A673 (cell line): ENCODE measurements at places on chromosomes 1 and 21.

DNA sequence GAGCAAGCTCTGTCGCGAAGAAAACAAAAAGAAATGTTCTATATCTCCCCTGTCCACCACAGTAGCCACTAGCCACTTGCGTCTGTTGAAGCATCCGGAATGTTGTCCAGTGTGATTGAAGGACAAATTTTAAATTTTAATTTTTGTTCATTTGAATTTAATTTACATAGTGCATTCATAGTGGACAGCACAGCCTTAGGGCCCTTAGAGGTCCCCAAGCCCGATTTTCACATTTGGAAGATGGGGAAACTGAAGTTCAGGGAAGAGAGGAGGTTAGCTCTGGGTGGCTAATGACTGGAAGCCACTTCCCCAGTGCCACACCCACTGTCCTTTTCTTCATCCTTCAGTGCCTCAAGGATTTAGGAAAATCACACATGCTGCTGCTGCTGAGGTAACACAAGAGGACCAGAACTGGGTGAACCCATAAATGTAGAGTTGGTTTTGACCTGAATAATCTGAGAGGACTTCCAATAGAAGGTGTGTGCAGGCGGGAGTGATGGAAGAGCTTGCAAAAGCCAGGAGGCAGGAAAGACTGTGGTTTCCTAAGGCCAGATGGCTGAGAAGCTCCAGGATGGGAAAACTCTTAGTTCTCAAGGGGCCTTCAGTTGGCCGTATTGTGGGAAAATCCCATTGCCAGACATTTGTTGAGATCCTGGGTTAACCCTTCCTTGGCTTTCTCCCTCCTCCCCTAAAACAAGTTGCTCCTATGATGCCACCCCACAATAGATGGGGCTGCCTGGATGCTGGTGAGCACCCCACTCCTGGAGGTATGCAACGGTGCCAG is 49.5 kb downstream of the TRIM11 start:
- H3K36me3 ChIP-seq, result no peaks in the 10 kb centered on the region
- no peaks in the 10 kb centered on the region for H3K27me3 ChIP-seq
- H3K4me1 ChIP-seq, result no peaks in the 10 kb centered on the region
- no peak overlapping the region for H3K27ac ChIP-seq
- no peak for DNase-seq

- H3K36me3 ChIP-seq, result no peaks in the 10 kb centered on the region
- H3K4me1 ChIP-seq, result peaks cover 5% of the 10 kb centered on the region
- H3K27ac ChIP-seq, result no peak overlapping the region
- H3K27me3 ChIP-seq, result no peaks in the 10 kb centered on the region
- no peak overlapping the region for H3K4me3 ChIP-seq
These were observed 310.9 kb downstream of the NTNG1 start for GRCh38 chr1:107451715-107452114.

DNA sequence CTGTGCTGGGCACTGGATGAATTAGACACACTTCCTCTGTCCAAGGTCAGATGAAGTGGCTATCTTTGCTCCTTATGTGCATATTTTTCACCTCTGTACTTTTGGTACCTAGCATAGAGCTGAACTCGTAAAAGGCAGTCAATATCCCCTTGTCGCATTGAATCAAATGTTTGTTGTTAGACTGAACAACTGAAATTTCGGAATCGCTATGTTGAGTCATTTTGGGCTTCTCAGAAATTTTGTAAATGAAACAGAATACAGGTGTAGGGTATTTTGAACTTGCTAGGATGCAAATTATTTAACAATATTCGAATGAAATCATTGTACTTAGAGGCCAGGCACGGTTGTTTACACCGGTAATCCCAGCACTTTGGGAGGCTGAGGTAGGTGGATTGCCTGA is 48.0 kb downstream of the PDE4B start:
- H3K27ac ChIP-seq, result no peak overlapping the region
- no peak for DNase-seq
- H3K4me3 ChIP-seq, result no peak overlapping the region
- no peaks in the 10 kb centered on the region for H3K27me3 ChIP-seq

DNA sequence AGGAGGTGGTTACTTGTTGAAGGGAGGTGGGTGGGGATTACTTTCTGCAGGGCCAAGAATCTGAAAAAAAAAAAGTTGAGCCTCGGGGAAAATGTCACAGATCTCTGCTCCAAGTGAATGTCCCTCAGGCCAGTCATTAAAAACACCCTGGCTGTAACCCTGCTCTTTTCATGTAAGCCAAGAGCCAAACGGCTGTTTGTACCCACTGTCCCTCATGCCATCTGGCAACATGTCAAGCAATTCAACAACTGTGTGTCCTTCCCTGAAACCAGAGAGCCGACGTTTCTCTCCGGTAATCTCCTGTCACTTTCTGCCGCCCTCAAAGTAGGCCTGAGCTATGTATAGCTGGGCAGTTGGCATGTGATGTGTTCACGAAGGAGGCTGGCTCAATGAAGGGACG is 14.7 kb downstream of the CASQ2 start:
- peaks cover 5% of the 10 kb centered on the region for H3K27me3 ChIP-seq
- H3K36me3 ChIP-seq, result no peaks in the 10 kb centered on the region
- H3K4me1 ChIP-seq, result no peaks in the 10 kb centered on the region
- no peak overlapping the region for H3K4me3 ChIP-seq

- peak; percentile 94 for DNase-seq
- H3K4me1 ChIP-seq, result peaks cover 54% of the 10 kb centered on the region
- H3K36me3 ChIP-seq, result no peaks in the 10 kb centered on the region
- no peaks in the 10 kb centered on the region for H3K27me3 ChIP-seq
These were observed 471.7 kb upstream of the VAMP3 start for GRCh38 chr1:7299329-7299799.

GRCh38 chr1:228085287-228085951 is 2.9 kb downstream of the ARF1 start:
- no peaks in the 10 kb centered on the region for H3K27me3 ChIP-seq
- H3K4me1 ChIP-seq, result peaks cover 25% of the 10 kb centered on the region
- peaks cover 14% of the 10 kb centered on the region for H3K36me3 ChIP-seq
- no peak overlapping the region for H3K4me3 ChIP-seq

GRCh38 chr1:15124362-15125100 is 29.0 kb upstream of the TMEM51 start:
- no peaks in the 10 kb centered on the region for H3K36me3 ChIP-seq
- no peak overlapping the region for H3K4me3 ChIP-seq
- H3K4me1 ChIP-seq, result no peaks in the 10 kb centered on the region
- H3K27ac ChIP-seq, result no peak overlapping the region
- DNase-seq, result no peak

GRCh38 chr1:92968138-92969032 is 7.1 kb upstream of the DIPK1A start:
- peak; percentile 45 for DNase-seq
- H3K4me3 ChIP-seq, result no peak overlapping the region
- H3K27ac ChIP-seq, result no peak overlapping the region
- H3K4me1 ChIP-seq, result peaks cover 15% of the 10 kb centered on the region

GRCh38 chr1:119947468-119947867 is 51.2 kb upstream of the ADAM30 start:
- H3K27me3 ChIP-seq, result no peaks in the 10 kb centered on the region
- no peak overlapping the region for H3K27ac ChIP-seq
- no peak for DNase-seq
- H3K36me3 ChIP-seq, result peaks cover 16% of the 10 kb centered on the region
- H3K4me1 ChIP-seq, result no peaks in the 10 kb centered on the region
- H3K4me3 ChIP-seq, result no peak overlapping the region

- no peak overlapping the region for H3K4me3 ChIP-seq
- no peaks in the 10 kb centered on the region for H3K27me3 ChIP-seq
- no peak for DNase-seq
- no peaks in the 10 kb centered on the region for H3K4me1 ChIP-seq
- H3K27ac ChIP-seq, result no peak overlapping the region
These were observed 34.9 kb downstream of the SSBP3 start for GRCh38 chr1:54371038-54371941.

DNA sequence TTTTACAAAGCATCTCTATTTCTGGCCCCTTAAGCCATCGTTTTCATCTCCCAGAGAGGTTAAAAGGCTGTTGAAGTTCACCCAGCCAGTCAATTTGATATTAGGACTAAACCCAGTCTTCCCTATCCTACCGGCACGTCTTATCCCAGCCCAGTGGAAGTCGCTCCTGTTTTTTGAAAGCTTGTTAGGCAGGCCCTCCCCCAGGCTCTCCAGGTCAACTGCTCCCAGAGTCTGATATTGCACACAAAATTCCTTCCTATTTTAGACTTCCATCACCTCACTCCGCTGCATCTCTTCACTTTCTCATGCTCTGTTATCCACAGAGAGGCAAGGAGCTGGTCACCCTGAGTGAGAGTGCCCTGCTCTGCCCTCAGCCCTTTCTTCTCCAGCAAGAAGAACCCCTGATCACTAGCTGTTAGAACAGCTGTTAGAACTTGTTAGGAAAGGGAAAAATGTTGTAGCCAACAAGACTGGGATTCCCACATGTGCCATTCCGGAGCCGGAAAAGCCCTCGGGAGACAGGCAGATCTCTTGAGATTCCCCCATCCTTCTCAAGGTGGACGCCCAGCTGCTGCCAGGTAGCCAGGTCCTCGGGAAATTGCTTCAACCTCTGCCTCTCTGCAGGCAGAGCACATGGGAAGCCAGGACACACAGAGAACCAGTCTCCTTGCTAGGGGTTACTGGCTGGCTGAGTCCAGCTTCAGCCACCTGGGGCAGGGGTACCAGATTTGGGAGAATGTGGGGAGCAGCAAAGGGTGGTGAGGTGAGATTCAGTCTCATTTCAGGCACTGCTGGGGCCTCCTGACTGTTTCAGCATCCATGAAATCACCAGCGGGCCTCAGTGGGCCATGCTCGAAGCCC is 25.7 kb downstream of the PLXNA2 start:
- H3K4me3 ChIP-seq, result no peak overlapping the region
- no peak overlapping the region for H3K27ac ChIP-seq
- H3K27me3 ChIP-seq, result peaks cover 18% of the 10 kb centered on the region
- H3K36me3 ChIP-seq, result no peaks in the 10 kb centered on the region
- no peaks in the 10 kb centered on the region for H3K4me1 ChIP-seq
- DNase-seq, result no peak

- no peak for DNase-seq
- no peaks in the 10 kb centered on the region for H3K36me3 ChIP-seq
- H3K27ac ChIP-seq, result no peak overlapping the region
- H3K4me3 ChIP-seq, result no peak overlapping the region
- no peaks in the 10 kb centered on the region for H3K4me1 ChIP-seq
- H3K27me3 ChIP-seq, result no peaks in the 10 kb centered on the region
These were observed 40.6 kb upstream of the MAP10 start for GRCh38 chr1:232764458-232765251.

- H3K36me3 ChIP-seq, result peaks cover 6% of the 10 kb centered on the region
- peaks cover 34% of the 10 kb centered on the region for H3K4me1 ChIP-seq
These were observed 44.4 kb downstream of the PTPN14 start for GRCh38 chr1:214506972-214507431.

DNA sequence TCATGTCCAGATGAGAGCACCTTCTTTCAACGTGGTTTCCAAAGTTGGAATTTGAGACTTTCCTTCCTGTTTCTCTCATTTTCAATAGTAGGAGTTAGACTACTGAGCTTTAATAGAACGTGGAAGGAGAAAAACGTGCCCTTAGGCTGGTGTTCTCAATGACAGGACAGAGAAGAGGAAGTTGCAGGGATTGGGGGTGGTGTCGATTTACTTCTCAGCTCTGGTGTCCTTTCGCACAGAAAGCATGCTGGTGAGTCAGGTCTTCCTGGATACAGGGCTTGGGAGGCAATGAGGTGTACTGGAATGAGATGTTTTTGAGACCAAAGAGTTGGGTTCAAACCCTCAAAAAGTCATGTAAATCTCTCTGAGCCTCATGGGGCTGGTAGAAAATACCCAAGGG is 67.1 kb downstream of the HIVEP3 start:
- no peak overlapping the region for H3K4me3 ChIP-seq
- no peak for DNase-seq
- no peaks in the 10 kb centered on the region for H3K36me3 ChIP-seq

DNA sequence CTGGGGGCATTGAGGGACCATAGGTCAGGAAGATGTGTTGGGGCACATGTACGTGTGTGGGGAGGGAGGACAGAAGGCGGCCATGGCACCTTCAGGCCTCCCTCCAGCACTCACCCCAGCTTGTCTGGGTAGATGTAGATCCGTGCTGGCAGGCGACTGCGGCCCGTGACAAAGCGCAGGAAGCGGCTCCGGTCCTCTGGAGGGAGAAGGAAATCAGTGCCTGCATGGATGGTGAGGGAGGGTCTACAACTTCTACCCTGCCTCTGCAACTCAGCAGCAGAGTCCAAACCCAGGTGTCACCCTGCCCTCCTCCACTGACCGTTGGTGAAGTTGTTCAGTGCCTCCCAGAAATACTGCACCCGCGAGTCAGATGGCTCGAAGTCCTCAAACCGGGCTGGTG is 7.4 kb downstream of the HECTD3 start:
- H3K36me3 ChIP-seq, result peaks cover 9% of the 10 kb centered on the region
- no peak overlapping the region for H3K27ac ChIP-seq
- H3K27me3 ChIP-seq, result no peaks in the 10 kb centered on the region

DNA sequence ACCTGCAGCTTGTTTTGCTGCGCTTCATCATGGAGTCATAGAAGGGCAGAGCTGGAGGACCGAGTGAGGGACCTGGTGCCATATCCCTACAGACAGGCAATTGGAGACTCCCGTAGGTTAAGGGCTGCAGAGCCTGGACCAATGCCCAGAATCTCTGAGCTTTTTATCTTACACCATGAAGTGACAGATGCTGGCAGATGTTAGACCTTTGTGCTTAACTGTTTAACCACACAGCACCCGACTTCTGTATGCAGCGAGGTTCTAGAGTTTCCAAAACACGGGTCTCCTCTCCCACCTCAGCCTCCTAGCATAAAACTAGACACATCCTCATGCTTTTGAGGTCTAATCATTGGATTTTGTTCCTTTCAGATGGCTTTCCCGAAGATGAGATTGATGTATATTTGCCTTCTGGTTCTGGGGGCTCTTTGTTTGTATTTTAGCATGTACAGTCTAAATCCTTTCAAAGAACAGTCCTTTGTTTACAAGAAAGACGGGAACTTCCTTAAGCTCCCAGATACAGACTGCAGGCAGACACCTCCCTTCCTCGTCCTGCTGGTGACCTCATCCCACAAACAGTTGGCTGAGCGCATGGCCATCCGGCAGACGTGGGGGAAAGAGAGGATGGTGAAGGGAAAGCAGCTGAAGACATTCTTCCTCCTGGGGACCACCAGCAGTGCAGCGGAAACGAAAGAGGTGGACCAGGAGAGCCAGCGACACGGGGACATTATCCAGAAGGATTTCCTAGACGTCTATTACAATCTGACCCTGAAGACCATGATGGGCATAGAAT is 47.6 kb downstream of the B3GALT5 start:
- H3K36me3 ChIP-seq, result no peaks in the 10 kb centered on the region
- H3K27me3 ChIP-seq, result no peaks in the 10 kb centered on the region
- no peak for DNase-seq
- H3K4me1 ChIP-seq, result no peaks in the 10 kb centered on the region

DNA sequence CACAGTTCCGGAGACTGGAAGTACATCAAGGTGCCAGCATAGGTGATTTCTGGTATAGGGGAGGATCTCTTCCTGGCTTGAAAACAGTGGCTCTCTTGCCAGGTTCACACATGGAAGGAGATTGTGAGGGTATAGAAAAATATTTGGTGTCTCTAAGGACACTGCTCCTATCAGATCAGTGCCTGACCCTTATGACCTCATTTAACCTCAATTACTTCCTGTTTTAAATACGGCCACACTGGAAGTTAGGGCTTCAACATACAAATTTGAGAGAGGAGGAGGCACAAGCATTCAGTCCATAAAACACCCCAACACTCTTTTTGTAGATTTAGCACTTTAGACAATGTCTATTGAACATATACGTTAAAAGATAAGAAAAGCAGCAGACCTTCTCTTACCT is 37.0 kb downstream of the COL6A1 start:
- no peak for DNase-seq
- no peaks in the 10 kb centered on the region for H3K4me1 ChIP-seq
- no peak overlapping the region for H3K4me3 ChIP-seq
- H3K27ac ChIP-seq, result no peak overlapping the region
- H3K36me3 ChIP-seq, result no peaks in the 10 kb centered on the region
- H3K27me3 ChIP-seq, result peaks cover 18% of the 10 kb centered on the region

GRCh38 chr1:21022279-21023040 is 154.2 kb downstream of the EIF4G3 start:
- H3K36me3 ChIP-seq, result no peaks in the 10 kb centered on the region
- H3K27ac ChIP-seq, result peak overlapping the region; percentile 82
- peak; percentile 89 for DNase-seq
- H3K27me3 ChIP-seq, result no peaks in the 10 kb centered on the region
- H3K4me1 ChIP-seq, result peaks cover 27% of the 10 kb centered on the region
